Hepatocyte (in vitro differentiated cells): ENCODE measurements at places on chromosomes 1 and 21. TPM values are rescaled to one million over a fixed set of nuclear protein-coding genes. Genes with fewer than 3 reads are reported as not detected.

GRCh38 chr21:36059823-36060158 is 535 bp downstream of the SETD4 start:
- DNase-seq, result peak; percentile 70

DNA sequence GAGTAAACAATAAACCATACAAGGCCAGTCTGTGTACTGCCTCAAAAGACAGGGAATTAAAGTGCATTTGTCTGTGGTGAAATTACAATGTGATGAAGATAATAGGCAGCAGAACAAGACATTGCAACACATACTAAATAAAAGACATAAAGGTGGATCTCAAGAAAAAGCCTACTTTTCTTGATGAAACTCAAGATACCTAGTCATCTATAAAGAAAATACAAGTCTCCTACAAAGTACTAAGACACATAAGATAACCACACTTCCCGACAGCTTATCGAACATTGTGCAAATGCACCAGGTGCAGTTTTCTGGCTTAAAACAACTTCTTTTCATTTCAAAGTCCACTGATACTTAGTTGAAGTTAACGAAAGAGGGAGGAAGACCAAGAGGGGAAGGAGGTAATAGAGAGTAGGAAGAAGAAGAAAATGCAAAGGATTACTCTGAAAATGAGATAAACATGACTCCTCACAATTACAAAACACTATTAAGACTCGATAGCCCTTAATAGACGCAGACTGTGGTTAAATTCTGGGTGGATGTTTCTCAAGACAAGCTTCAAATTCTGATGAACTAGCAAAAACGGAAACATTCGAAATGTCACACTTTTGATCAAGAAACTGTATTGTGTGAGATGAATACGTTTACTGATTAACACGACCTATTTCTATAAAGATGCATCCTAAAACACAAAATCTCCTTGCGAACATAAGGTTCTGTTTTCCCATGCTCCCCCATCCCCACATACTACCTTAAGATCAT is 2.0 kb downstream of the HNRNPR start:
- no peak for DNase-seq

DNA sequence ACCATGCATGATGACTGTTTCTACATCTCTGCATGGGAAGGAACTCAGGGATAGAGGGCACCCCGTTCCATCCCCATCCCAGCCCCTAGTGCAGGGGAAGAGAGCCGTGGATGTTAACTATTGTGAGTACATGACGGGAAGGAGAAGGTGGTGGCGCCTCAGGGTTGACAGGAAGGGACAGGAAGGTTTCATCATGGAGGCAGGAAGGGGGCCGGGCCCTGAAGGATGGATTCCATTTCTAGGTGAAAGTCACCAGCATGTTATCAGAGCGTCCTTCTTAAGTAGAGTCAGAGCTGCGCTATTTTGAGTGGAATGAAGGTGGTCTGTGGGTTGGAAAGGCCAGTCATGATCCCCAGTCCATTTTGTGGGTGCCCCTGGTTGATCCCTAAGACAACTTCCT is 25.1 kb upstream of the ZNF648 start:
- DNase-seq, result no peak

- DNase-seq, result peak; percentile 24
Observed at GRCh38 chr21:36589352-36589971, 109.5 kb upstream of the SIM2 start.

DNA sequence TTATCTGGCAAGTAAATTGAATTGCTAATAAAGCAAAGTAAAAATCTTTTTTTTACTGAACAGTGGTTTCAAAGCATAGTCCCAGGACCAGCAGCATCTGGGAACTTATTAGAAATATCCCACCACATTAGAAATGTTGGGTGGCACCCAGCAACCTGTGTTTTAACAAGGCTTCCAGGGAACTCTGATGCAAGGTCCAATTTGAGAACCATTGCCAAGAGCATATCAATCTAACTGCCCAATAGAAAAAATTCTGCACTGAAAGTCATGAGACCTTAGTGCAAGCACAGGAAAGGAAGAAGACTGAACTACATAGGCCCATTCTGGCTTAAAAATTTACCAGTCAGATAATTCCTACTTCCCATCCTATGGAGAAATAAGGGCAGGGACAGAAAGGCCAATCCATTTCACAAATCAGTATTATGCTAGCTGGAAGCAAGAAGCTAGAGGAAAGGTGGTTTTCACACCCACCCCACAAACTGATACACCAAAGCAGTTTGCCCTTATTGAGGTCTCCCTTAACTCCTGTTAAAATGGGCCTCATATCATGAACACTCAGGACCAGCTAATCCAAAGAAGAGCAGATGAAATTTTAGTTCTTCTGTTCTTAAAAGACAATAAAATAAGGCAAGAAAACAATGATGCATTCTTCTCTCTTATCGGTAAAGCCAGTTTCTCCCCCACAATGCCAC is 17.5 kb upstream of the C1orf105 start:
- DNase-seq, result no peak

DNA sequence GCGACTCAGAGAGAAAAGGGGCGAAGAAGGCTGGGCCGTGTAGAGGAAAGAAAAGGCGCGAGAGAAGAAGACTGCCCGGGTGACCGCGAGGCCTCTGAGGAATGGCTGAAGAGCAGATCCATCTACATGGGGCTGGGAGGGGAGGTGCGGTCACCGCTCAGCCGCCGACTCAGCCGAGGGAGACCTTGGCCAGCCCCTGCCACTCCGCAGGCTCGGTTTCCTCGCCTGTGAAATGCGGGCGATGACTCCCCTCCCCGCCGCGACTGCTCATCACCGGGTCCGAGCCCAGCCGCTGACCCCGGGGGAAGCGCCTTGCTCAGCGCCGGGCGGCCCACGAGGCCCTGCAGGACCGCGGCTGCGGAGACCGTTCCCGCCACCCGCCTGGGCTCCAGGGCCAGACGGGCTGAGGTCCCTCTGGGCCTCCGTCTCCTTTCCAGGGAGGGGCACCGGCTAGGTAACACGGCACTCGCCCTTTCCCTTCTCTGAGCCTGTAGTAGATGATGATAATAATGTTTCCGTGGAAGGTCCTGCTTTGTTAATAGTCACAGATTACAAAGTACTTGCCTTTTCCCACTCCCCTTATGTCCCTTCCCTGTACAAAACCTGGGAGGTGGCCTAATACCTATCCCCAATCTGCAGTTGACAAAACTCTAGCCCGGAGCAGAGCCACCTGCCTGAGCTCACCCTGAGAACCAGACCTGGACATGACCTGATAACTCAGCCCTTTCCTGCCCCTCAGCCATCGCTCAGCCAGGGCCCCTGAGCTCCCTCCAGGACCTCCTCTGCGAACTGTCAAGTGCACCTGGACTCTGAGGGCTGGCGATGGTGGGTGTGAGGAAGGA is 1.6 kb upstream of the BSND start:
- peak; percentile 38 for DNase-seq

- no peak for DNase-seq
Observed at GRCh38 chr1:6447016-6447817, 18.8 kb downstream of the TNFRSF25 start.

DNA sequence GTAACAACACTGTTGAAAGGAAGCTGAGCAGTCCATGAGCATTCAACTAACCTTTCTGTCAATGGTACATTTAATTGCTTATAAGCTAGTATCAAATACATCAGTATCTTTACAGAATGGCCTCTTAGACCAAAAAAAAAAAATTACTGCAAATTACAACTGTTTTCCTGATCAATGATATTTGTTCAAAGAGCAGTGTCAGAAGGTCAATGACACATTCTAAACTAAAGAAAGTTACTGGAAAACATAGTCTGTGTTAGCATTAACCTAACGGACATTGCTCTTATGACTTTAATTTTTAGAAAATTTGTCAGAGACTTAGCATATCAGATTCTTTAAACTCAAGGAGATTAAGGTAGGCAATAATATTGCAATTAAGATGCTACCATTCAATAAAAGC is 162.5 kb downstream of the KCNT2 start:
- DNase-seq, result no peak

DNA sequence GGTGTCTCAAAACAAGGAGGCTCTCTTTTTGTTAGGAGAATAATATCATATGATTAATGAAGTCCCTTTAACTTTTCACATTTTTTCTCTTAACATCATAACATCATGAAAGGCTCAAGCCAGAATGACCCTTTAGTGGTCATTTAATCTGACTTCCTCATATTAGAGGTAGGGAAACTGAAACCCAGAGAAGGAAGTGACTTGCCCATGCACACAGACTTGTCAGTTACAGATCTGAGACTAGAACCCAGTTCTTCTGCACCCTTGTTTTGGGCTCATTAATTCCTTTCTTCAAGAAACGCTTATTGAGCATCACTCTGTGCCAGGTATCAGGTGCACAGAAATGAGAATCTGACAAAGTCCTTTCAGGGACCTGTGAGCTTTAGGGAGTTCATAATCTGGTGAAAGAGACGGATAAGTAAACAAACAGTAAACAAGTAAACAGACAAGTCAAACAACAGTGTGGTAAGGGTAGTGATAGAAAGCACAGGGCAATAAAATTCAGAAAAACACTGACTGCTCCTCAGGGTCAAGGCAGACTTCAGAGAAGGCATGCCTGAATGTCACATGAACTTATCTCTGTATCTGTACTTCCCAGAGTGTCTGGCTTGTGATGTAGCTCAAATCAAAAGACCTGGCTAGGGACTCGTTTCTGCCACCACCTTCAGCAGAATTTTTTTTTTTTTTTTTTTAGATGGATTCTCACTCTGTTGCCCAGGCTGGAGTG is 38.3 kb upstream of the OSBPL9 start:
- DNase-seq, result no peak

- peak; percentile 43 for DNase-seq
Observed at GRCh38 chr1:190475421-190476141, 2.1 kb downstream of the BRINP3 start.

- no peak for DNase-seq
Observed at GRCh38 chr21:33286076-33286475, 19.9 kb downstream of the IL10RB start.

GRCh38 chr1:70910013-70910412 is 137.6 kb downstream of the PTGER3 start:
- no peak for DNase-seq

GRCh38 chr1:51445351-51446090 is 73.5 kb downstream of the EPS15 start:
- no peak for DNase-seq

GRCh38 chr1:48931506-48932192 is 155.0 kb upstream of the BEND5 start:
- peak; percentile 13 for DNase-seq

GRCh38 chr1:227424159-227424680 is 105.9 kb upstream of the CDC42BPA start:
- no peak for DNase-seq

DNA sequence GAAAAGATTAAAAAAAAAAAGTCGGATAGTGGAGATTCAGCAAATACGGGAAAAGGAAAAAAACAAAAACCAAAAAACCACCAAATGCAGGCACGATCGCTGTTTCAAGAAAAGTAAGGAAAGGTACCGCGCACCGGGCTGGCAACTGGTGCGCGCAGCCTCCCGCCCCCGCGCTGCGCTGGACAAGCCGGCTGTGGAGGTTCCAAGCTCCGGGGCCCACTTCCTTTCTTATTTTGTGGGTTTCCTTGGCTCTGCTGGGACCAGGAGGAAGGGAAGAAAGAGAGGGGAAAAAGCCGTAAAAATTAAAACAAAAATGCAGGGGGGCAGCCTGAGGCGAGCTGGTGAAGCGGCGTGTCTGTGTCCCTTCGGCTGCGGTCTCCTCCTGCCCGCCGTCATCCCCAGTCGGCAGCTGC is 233 bp downstream of the ADAMTS5 start:
- DNase-seq, result peak; percentile 25

Gene DNASE2B
- polyA plus RNA-seq, result 0.32 TPM in 1 of 2 replicates, not detected in the other

Gene S100A1
- polyA plus RNA-seq, result 1.3 and 4.0 TPM in 2 replicates

Gene SELL
- polyA plus RNA-seq, result 1.1 and 2.2 TPM in 2 replicates

Gene MAP3K7CL
- polyA plus RNA-seq, result 0.59 and 0.64 TPM in 2 replicates

Gene OR2T29
- polyA plus RNA-seq, result not detected in 2 replicates
